NCI-H69 (cell line): ENCODE measurements at places on chromosomes 11 and 22.
A peak's percentile ranks its signal among the peaks of the same experiment; 100 is the strongest.

DNA sequence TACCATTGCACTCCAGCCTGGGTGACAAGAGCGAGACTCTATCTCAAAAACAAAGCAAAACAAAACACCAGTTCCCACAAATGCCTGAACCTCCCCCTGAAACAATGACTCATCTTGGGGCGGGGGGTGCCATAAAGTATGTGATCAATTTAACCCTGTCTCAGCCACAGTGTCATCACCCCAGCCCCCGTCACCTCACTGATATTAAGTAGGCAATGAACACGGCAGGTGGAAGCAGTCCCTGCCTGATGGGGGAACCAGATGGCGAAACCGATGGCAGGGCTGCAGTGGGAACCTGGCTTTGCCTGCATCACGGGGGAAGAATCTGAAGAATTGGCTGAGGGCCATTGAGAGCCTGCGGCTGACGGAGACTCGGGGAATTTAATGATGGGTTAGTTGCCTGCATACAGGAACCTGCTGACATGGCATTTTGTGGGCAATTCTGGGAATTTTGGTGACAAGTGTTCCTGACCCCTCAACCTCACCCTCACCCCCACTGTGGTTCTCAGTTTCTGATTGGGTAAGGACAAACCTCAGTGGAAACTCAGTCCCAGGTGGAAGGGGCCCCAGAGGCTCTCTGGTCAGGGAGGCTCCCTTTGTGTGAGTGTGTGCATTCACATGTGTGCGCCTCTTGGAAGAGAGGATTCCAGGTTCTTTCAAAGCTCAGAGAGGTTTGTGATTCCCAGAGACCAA lies 39.1 kb upstream of the SHISAL1 start:
- peak; percentile 89 for DNase-seq

GRCh38 chr11:133207995-133208394 lies 324.3 kb downstream of the OPCML start:
- DNase-seq: no peak

DNA sequence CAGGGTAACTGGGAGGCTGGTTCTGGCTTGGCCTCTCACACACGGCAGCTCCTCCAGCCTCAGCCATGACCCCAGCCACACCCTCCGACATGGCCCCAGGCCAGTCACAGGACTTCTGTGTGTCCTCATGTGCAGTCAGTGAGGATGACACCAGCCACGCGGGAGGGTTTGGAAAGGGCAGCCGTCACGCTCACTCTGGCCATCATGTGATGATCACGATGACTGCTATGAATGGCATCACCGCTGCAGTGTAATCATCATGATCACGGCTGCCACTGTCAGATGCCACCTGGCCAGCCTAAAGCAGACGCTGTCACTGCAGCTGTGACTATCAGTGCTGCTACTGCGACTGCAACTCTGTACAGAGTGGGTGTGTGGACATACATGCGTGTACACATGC lies 640.9 kb downstream of the BRD1 start:
- no peak for DNase-seq

DNA sequence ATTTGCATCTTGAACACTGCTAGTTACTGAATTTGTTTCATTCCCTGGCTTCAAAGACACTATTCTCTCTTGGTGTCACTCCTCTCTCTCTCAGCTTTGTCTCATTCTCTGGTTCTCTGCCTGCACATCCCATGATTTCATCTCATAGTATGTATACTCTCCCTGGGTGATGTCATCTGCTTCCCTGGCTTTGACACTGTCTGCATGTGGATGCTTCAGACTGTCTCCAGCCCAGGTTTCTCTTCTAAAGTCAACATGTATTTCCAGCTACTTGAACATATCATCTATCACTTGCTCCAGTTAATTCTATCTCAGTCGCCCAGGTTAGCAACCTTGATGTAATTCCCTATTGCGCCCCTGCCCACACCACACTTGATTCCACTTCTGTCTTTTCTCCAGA lies 9.3 kb upstream of the ACAT1 start:
- no peak for DNase-seq

- peak; percentile 48 for DNase-seq
These were observed 197.8 kb upstream of the SORL1-AS1 start for GRCh38 chr11:121650351-121651256.

DNA sequence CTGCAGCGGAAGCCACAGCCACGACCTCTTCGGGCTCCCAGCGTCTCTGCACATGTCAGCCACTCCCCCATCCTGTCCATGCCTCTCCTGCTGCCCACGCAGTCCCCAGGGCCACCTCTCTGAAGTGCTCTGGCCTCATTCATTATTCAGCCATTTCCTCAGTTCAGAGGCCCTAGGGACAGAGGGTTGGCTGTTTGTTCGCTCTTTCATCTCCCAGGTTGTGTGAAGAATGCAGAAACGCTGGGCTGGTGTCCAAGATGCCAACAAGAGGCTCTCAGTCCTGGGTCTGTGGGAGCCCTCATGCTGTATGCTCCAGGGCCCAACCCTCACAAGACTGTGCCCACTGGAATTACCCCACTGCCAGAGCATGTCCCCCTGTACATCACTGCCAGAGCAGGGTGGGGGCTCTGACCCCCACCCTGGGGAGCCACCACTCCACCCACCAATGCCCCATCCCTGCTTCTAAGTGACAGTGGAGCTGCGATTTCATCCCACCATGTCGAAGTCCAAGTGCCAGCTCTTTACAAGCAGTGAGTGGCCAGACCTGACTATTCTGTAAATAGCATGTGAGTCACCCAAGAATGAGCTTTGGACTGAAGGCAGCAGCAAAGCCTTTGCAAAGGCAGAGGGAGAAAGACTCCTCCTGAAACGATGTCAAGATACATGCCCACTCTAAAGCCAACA lies 209.6 kb downstream of the BUD13 start:
- DNase-seq: peak; percentile 85

DNA sequence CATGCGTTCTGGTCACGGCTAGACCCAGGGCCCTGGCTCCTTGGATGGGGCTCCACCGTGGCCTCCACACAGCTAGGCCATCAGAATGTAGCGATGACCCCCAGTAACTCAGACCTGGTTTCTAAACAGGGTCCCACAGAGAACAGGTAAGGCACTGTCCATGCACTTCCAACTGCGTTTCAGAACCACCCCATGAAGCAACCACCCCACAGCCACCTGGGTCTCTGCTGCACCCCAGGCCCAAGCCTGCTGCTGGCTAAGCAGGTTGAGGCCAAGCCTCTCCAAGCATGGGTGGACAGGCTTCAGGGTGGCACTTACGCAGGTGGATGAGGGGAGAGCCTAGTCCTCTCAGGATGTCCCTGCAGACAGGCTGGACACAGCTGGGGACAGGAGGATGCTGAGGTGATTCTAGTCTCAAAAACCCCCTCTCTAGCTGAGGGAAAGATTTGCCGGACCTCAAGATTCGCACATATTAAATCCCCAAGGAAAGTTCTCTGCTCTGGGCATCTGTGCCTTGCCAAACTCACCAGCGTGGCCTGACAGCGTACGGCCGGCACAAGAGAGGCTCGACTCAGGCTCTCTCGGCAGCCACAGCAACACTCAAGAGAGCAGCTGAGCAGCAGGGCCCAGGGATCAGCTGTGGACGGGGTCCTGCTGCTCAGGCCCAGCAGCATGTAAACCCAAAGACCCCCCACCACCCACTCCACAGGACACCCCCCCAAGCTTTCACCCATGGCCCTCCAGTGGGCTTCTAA lies 141.6 kb downstream of the CRYBB2 start:
- DNase-seq: no peak

GRCh38 chr11:133928628-133929059 lies 28.1 kb downstream of the IGSF9B start:
- DNase-seq: peak; percentile 84

DNA sequence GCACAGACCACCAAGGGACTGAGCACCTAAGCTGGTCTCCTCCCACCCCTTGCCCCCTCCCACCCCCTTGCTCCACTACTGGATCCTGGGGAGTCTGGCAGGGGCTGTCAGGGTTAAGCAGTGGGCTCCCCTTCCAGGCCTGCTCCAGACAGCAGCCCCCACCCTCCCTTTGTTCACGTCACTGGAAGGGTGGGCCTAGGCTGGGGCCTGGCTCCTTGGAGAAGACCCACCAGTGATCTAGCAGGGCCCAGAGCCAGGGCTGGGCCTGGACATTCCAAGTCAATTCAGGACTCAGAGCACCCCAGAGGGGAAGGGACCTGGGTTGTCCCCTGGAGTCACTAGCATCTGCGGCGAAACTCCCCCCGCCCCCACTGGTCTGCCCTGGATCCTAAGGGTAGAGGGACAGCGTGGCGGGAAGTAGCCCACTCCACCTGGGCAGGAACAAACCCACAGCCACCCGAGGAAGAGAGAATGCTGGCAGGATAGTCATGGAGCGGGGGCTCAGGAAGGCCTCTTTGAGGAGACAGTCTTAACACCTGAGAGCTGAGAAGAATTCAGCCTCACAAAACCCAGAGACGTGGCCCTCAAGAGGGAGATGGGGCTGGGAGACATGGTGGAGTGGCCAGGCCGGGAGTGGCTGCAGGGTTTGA lies 45.8 kb downstream of the IGLL1 start:
- no peak for DNase-seq

DNA sequence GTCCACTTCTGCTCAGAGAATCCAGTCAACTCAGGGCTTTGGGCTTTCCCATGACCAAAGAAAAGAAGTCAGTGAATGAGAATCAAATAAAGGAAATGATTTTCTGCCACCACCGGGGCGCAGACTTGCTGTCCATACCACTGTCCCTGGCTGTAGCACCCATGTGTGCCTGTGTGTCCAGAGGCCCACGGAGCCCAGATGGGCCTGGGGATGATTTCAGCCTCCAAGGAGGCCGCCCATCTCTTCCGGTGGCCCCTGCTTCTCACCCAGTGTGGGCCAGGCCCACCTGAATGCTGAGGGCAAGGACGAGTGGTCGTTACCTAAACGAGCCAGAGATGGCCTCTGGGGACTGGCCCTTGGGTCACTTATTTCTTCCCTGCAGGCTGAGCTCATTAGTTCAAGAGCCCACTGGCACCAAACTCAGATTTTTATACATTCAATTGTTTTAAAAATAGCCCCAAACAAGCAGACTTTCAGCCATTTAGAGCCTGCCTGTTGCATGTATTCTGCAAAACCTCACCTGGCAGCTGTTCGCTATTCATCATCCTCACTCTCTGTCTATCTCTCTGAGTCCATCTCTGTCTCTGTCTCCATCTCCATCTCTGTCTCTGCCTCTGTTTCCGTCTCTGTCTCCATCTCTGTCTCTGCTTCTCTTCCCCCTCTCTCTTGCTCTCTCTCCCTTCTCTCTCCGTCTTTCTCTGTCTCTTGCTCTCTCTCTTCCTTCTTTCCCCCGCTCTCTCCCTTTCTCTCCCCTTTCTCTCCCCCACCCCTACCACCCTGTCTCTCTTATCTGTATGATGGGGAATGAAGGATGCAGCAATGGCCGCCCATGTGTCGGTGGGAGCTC lies 24.2 kb downstream of the KRTAP5-5 start:
- DNase-seq: no peak

DNA sequence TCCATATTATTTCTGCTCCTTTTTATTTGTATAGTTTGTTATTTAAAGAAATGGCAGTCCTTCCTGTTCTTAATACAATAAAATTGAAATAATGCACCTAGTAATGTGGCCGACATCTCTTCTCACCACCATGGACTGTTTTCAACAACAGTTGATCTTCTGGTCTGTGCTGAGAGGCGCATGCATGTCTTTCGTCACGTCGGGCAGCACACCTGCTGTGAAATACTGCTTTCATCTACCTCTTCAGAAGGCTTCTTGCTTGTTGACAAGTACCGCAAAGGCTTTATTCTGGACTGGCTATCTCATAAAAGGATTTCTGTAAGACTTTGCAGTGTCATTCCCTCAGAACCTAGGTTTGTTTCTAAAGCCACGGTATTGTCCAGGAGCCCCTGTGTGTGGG lies 13.9 kb upstream of the MYO18B start:
- no peak for DNase-seq

GRCh38 chr22:19526702-19527111 lies 2.5 kb upstream of the CLDN5 start:
- no peak for DNase-seq

- DNase-seq: no peak
These were observed 11.5 kb upstream of the SLC22A6 start for GRCh38 chr11:62996271-62996670.

DNA sequence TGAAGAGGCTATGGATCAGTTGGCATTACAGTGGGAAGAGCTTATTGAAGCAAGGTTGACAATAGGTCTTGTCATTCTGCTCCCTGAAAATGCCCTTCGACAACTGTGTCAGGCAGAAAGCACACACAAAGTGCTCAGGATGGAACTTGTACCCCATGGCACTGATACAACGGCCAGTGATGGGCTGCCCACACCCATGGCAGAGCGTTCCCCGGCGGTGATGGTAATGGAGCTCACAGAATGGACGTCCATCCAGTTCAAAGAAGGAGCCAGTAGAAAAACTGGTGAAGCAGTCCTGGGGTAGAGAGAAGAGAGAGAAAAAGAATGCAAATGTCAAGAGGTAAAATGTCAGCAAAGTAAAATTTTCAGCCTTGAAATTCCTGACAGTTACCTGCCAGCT lies 19.5 kb upstream of the OR5B21 start:
- DNase-seq: no peak

DNA sequence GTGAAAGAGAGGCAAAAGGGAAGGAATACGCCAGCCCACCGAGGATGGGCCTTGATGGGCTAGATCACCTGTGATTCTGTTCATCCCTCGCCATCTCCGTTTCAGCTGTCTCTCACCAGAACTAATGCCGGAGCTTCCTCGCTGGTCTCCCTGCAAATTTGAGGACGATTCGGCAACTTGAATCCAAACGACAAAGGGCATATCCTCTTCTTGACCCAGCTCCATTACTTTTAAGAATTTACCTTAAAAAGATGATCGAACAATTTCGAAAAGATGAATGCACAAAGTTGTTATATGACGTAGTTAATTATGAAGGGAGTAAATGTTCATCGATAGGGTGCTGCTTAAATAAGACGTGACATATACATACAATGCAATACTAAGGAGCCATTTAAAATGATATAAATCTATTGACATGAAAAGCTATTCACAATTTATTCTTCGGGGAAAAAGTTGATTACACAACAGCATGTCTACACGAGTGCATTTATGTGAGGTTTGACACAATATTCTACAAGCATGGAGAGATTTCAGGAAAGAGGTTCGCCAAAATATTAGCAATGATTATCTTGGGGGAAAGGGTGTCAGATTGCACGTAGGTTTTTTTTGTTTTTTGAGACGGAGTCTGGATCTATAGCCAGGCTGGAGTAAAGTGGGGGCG lies 937 bp upstream of the FAM168A start:
- peak; percentile 20 for DNase-seq
